A549 treated with Hydrocortisone at 1 μM for 4 hours (cell line): ENCODE measurements at places on chromosomes 16 and 17. TPM values are rescaled to one million over a fixed set of nuclear protein-coding genes. Genes with fewer than 3 reads are reported as not detected.

Gene CCR7
- 0.73 to 1.5 TPM (median 0.97 TPM) in 5 replicates for total RNA-seq

Gene SOST
- not detected in 5 replicates for total RNA-seq

Gene FUS
- 505 to 637 TPM (median 514 TPM) in 5 replicates for total RNA-seq

Gene TMEM100
- total RNA-seq = 0.06 to 0.15 TPM in 2 of 5 replicates, not detected in the others

Gene OTOP2
- total RNA-seq = 0.06 to 0.12 TPM (median 0.08 TPM) in 5 replicates

Gene SEPTIN1
- 0.97 to 2.6 TPM (median 2.1 TPM) in 5 replicates for total RNA-seq

Gene ARHGDIG
- total RNA-seq = 2.1 to 3.7 TPM (median 3.2 TPM) in 5 replicates

Gene VAC14
- total RNA-seq = 30.9 to 34.7 TPM (median 33.5 TPM) in 5 replicates

Gene TNFRSF17
- total RNA-seq = not detected in 5 replicates

Gene TVP23A
- 0.08 to 0.18 TPM (median 0.13 TPM) in 5 replicates for total RNA-seq

Gene HOXB2
- 0.30 to 0.72 TPM (median 0.61 TPM) in 5 replicates for total RNA-seq

Gene ITGA3
- 360 to 414 TPM (median 396 TPM) in 5 replicates for total RNA-seq

Gene SCRN2
- total RNA-seq = 33.2 to 38.0 TPM (median 37.0 TPM) in 5 replicates

Gene C16orf74
- total RNA-seq = 11.3 to 17.5 TPM (median 15.4 TPM) in 5 replicates

Gene DNASE1L2
- total RNA-seq = 0.48 to 1.4 TPM (median 1.2 TPM) in 5 replicates

Gene KRT25
- not detected in 5 replicates for total RNA-seq

Gene ABCA3
- 15.5 to 21.7 TPM (median 21.3 TPM) in 5 replicates for total RNA-seq

Gene YBX2
- 0.43 to 0.55 TPM (median 0.44 TPM) in 5 replicates for total RNA-seq

Gene TBC1D3C
- 0.06 TPM in 1 of 5 replicates, not detected in the others for total RNA-seq

Gene OTOP3
- not detected in 5 replicates for total RNA-seq

Gene RGS11
- 3.5 to 5.0 TPM (median 4.4 TPM) in 5 replicates for total RNA-seq

Gene NPIPB2
- 2.0 to 3.0 TPM (median 2.5 TPM) in 5 replicates for total RNA-seq

Gene MT1H
- not detected in 5 replicates for total RNA-seq

Gene GALK1
- total RNA-seq = 56.1 to 85.9 TPM (median 74.7 TPM) in 5 replicates

Gene CA4
- 0.09 to 0.29 TPM (median 0.20 TPM) in 3 of 5 replicates, not detected in the others for total RNA-seq

Gene TAC4
- not detected in 5 replicates for total RNA-seq

Gene GTF3C1
- 64.4 to 83.6 TPM (median 67.4 TPM) in 5 replicates for total RNA-seq

Gene CDRT4
- total RNA-seq = 0.51 to 1.7 TPM (median 1.2 TPM) in 4 of 5 replicates, not detected in the other

Gene CFAP97D1
- 0.02 to 0.03 TPM (median 0.03 TPM) in 3 of 5 replicates, not detected in the others for total RNA-seq

Gene DNAAF8
- total RNA-seq = 0.95 to 2.2 TPM (median 1.2 TPM) in 5 replicates

Gene HSD17B1
- total RNA-seq = 0.51 to 1.6 TPM (median 1.3 TPM) in 5 replicates

Gene SMG6
- 21.9 to 24.8 TPM (median 24.3 TPM) in 5 replicates for total RNA-seq

Gene LGALS9C
- total RNA-seq = not detected in 5 replicates

Gene KRTAP2-3
- 0.20 to 0.22 TPM in 2 of 5 replicates, not detected in the others for total RNA-seq

Gene TANC2
- total RNA-seq = 27.6 to 51.7 TPM (median 47.1 TPM) in 5 replicates

Gene KRTAP16-1
- total RNA-seq = not detected in 5 replicates

Gene TOX3
- 0.15 to 0.47 TPM (median 0.27 TPM) in 5 replicates for total RNA-seq

Gene BOLA2
- 3.6 to 57.5 TPM (median 26.0 TPM) in 5 replicates for total RNA-seq

Gene TNFSF12
- 9.9 to 13.2 TPM (median 11.0 TPM) in 5 replicates for total RNA-seq

Gene TMEM238L
- not detected in 5 replicates for total RNA-seq

Gene TEX19
- 0.26 to 0.63 TPM (median 0.46 TPM) in 5 replicates for total RNA-seq
